Activated naive CD4-positive, alpha-beta T cell treated with Interleukin-2 at 50 U/mL for 16 hours (primary cell): ENCODE measurements at places on chromosomes 2 and 18.

GRCh38 chr2:120622886-120623753, 112.5 kb upstream of the GLI2 start:
- DNase-seq = no peak

- no peak for DNase-seq
Observed at GRCh38 chr2:227082286-227082685, 81.7 kb downstream of the COL4A4 start.

GRCh38 chr2:177037569-177037968, 175.0 kb upstream of the HNRNPA3 start:
- DNase-seq = no peak

GRCh38 chr2:238703436-238703835, 144.4 kb upstream of the TWIST2 start:
- DNase-seq = no peak

GRCh38 chr2:118134650-118135049, 46.4 kb downstream of the INSIG2 start:
- no peak for DNase-seq

DNA sequence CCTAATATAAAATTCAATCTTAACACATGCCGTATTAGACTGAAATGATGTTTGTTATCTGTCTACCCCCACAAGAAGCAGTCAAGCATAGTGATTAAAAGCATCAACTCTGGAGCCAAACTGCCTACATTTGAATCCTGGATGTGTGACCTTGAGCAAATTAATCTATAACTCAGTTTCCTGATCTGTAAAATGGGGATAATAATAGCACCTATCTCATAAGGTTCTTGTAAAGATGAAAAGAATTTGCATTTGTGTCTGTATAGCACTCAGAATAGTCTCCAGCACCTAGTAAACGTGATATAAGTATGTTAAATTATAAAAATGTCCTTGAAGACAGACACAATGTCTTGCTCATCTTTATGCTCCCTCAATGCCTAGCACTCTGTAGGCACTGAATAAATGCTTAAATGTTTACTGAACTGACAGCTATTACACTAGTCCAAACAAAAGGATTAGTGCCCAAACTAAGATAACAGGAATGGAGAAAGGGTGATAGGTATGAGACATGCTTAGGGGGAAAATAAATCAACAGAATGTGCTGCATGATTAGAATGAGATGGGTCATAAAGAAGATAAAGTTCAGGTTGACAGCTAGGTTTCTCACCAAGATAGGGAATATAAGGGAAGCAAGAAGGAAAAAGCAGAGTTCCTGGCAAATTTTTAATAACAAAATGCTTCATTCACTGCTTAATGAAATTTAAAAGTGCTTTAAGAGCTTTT, 180.6 kb downstream of the ATAD2B start:
- DNase-seq = no peak

GRCh38 chr2:216033403-216033802, 20.1 kb upstream of the MREG start:
- DNase-seq = no peak

DNA sequence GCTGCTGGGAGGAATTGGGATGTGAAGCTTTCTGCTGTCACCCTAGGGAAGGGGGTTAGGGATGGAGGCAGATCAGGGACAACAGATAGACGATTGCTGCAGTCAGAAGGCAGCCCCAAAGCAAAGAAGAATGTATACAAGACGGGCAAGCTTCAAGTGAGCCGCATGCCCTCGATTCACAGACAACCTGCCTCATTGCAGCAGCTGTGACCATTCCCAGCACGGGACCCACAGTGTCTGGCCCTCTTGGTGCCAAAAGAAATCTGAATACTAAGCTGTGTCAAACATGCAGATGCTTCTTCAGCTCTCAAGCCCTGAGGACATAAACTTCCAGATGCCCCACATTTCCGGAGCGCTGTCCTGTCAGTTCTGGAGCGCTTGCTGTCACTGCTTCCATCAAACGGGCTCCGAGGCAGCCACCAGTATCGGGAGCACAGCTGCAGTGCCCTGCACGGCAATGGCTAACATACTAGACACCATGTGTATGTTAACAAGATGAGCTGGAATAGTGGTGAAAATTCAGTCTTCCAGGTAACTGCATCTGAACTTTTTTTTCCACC, 33.8 kb downstream of the PRELID3A start:
- no peak for DNase-seq

GRCh38 chr18:45847119-45847518, 21.6 kb downstream of the SIGLEC15 start:
- DNase-seq = no peak

GRCh38 chr18:22378672-22379282, 38.9 kb downstream of the CTAGE1 start:
- no peak for DNase-seq

DNA sequence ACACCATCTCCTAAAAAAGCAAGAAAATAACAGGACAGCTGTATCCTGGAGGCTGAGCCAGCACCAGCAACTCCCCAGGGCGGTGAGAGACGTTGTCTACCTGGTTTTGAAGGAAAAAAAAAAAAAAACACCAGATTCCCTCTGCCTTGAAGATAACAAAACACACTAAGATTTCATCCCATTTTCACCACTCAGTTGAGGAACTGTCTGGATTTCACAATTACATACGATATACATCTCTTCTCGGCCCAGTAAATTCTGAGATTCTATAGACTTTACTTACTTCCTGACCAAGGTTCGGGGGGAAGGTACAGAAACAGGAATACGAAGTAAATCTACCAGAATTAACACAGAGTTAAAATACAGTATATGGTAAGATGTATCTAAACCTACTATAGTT, 8.5 kb downstream of the ZNF516 start:
- no peak for DNase-seq

GRCh38 chr2:24872344-24873115, 47.5 kb downstream of the ADCY3 start:
- no peak for DNase-seq

GRCh38 chr2:234025466-234025865, 25.0 kb upstream of the SPP2 start:
- DNase-seq = peak; percentile 19

GRCh38 chr18:24465486-24465885, 5.0 kb downstream of the HRH4 start:
- no peak for DNase-seq

DNA sequence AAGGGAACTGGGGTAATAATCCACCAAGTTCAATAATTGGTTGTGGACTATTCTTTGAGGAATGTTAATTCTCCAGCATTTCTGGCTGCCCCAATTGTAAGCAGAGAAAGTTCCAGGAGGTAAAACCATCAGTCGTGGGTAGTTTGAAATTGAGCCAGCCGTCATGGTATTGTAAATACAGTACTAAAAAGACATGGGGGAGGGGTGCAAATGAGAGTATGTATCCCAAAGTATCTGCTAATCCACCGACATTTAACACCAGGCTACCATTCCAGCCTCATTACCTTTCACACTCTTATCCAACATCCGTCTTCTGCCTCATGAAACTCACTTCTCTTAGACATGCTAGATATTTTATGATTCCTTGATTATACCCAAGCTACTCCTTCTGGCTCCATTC, 507.9 kb downstream of the ERBB4 start:
- no peak for DNase-seq
